SJSA1 (cell line): ENCODE measurements at places on chromosomes 2 and 18. TPM values are rescaled to one million over a fixed set of nuclear protein-coding genes. Genes with fewer than 3 reads are reported as not detected.
A peak's percentile ranks its signal among the peaks of the same experiment; 100 is the strongest.

DNA sequence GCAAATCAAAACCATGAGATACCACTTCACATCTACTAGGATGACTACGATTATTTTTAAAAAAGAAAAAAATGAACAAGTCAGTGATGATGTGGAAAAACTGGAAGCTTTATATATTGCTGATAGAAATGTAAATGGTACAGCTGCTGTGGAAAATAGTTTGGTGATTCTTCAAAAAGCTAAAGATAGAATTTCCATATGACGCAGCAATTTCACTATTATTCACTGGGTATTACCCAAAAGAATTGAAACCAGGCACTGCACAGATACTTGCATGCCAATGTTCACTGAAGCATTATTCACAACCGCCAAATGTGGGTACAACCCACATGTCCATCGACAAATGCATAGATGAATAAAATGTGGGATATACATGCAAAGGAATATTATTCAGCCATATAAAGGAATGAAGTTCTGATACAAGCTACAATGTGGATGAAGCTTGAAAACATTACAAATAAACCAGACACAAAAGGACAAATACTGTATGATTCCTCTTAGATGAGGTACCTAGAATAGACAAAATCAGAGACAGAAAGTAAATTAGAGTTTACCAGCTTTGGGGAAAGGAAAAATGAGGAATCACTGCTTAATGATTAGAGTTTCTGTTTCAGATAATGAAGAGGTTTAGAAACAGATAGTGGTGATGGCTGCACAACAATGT, 11.1 kb downstream of the RTTN start:
- no peak for DNase-seq
- no peaks in the 10 kb centered on the region for H3K27me3 ChIP-seq
- peaks cover 76% of the 10 kb centered on the region for H3K36me3 ChIP-seq
- peaks cover 7% of the 10 kb centered on the region for H3K4me1 ChIP-seq
- H3K4me3 ChIP-seq, result no peak overlapping the region

Gene CD28
- not detected in 2 replicates for total RNA-seq

DNA sequence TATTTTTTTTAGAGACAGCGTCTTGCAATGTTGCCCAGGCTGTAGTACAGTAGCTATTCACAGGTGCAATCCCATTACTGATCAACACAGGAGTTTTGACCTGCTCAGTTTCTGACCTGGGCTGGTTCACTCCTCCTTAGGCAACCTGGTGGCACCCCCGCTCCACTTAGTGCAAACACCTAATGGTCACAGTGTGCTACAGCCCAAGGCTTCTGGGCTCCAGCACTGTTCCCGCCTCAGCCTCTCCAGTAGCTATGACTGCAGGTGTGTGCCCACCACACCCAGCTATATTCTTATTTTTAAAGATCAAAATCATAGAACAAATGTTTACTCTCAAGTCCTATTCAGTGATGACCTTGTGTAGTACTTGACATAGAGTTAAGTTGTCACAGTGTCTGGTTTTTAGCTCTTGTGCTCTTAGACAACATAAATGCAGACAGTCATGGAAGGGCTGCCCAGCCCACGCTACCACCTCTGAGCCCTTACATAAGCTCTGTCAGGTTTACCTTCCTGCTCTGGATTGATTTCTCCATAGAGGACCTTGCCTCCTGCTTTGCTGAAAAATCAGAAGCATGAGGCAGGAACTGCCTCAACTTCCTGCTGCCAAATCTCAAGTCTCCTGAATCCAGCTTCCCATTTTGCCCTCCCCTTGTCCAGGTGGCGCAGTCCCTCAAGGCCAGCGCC, 82.2 kb upstream of the SLC1A4 start:
- DNase-seq, result no peak
- no peak overlapping the region for H3K4me3 ChIP-seq
- no peaks in the 10 kb centered on the region for H3K36me3 ChIP-seq
- no peaks in the 10 kb centered on the region for H3K27me3 ChIP-seq
- H3K4me1 ChIP-seq, result no peaks in the 10 kb centered on the region

DNA sequence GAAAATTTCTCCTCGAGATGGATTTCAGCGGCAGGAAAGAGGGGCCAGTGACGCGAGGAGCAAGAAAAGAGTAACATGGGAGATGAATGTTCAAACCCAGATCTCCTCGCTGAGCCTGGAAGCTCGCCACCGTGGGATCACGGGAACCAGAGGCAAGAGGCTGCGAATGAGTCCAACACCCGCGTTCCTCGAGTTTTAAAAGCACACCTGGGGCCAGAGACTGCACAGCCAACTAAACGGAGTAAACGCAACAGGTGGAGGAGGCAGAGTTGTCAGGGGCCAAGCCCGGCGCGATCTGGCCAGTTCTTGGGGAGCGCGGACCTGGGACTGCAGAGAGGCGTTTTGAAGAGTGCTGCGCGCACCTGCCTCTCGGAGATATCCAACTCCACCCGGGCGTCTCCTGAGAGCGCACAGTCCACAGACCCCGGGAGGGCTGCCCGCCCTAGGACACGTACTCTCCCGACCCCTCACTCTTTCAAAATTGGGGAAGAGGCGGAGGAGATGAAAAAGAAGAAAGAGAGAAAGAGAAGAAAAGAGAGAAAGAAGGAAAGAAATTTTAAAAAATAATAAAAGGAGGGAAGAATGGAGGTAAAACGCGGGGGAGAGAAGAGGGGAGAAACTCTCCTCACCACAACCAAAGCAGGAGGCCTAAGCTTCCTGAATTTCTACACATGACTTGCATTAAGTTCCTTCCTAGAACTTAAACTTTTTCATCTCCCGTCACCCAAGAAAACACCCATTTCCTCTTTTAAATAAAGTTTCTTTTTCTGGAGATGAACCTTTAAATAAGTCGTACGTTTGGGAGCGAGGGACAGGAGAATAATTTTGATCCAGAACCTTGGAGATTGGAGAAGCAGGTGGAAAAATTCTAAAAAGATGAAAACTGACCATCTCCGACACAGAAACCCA, 5.3 kb upstream of the PAX3 start:
- no peak overlapping the region for H3K4me3 ChIP-seq
- no peak for DNase-seq
- no peak overlapping the region for H3K27ac ChIP-seq

DNA sequence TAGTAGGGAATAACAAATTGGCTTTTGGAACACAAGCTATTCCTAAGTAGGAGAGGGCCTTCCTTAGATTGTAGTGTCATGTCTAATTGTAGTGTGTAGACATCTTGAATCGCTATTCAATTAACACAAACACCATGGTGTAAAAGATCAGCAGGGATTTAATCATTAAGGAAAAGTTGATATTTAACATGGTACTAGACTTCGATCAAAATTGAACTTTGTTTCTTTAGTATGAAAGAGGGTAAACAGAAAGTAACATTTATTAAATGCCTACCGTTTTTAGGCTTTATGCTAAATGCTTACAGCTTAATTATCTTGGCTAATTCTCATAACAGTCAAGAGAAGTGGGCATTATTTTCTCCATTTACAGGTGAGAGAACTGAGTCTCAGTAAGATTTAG, 37.5 kb upstream of the FIGN start:
- H3K27ac ChIP-seq, result no peak overlapping the region
- H3K4me1 ChIP-seq, result peaks cover 21% of the 10 kb centered on the region
- no peak overlapping the region for H3K4me3 ChIP-seq
- H3K27me3 ChIP-seq, result no peaks in the 10 kb centered on the region
- DNase-seq, result no peak

DNA sequence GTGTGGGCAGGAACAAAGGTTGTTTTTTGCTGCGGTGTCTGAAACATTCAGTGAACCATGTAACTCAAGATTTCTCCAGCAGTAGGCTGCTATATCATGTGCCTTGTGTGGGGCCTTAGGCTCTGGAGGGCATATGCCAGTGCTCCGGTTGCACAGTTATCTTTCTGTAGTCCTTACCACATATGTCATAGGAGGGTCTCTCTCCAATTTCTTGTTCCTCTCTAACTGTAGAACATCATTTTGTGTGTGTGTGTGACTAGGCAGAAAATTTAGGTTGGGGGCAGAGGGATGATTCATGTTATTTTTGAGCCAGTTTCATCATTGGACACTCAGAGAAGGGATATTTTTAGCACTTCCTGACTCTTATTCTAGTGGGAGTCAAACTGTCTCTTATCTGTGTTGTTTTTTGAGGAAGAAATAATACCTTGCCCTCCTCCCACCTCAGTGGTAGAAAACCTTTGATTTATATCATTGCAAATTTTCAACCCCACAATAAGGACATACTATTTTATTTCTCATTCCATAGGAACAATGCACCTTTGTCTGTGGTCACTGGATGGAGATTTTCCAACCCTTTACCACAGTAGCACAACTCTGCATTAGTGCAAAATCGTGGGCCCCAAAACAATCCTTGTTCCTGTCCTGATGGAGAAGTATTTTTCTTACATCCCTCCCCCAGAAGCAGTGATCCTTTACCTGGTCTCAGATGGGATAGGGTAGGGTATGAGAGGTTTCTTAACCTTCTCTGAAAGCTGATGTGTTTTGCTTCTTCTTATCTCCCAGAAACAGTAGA, 113.9 kb downstream of the CCDC74A start:
- no peaks in the 10 kb centered on the region for H3K27me3 ChIP-seq
- no peaks in the 10 kb centered on the region for H3K36me3 ChIP-seq
- no peaks in the 10 kb centered on the region for H3K4me1 ChIP-seq
- no peak for DNase-seq

Gene ERFE
- total RNA-seq, result 8.4 and 14.9 TPM in 2 replicates

Gene OXER1
- total RNA-seq, result not detected in 2 replicates

DNA sequence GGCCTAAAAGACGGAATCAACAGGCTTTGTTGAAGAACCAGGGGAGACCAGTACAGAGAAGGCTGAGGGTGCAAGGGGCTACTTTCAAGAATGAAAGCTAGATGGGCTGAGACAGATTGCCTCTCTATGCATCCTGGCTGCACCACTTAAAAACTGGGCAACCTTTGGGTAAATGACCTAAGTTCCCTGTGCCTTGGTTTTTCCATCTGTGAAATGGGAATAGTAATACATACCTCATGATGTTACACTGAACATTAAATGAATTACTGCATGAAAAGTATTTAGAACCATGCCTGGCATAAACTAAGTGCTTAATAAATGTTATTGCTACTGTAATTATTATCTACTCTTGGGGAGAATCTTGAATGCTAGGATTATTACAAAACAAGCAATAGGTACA, 106.5 kb downstream of the PRKCE start:
- no peaks in the 10 kb centered on the region for H3K36me3 ChIP-seq
- H3K27me3 ChIP-seq, result no peaks in the 10 kb centered on the region
- no peak overlapping the region for H3K4me3 ChIP-seq
- H3K27ac ChIP-seq, result no peak overlapping the region
- H3K4me1 ChIP-seq, result peaks cover 23% of the 10 kb centered on the region

GRCh38 chr2:39470580-39470979, 33.5 kb upstream of the MAP4K3 start:
- no peaks in the 10 kb centered on the region for H3K27me3 ChIP-seq
- H3K4me1 ChIP-seq, result peaks cover 30% of the 10 kb centered on the region
- no peak overlapping the region for H3K4me3 ChIP-seq
- no peak for DNase-seq
- H3K27ac ChIP-seq, result no peak overlapping the region
- no peaks in the 10 kb centered on the region for H3K36me3 ChIP-seq

DNA sequence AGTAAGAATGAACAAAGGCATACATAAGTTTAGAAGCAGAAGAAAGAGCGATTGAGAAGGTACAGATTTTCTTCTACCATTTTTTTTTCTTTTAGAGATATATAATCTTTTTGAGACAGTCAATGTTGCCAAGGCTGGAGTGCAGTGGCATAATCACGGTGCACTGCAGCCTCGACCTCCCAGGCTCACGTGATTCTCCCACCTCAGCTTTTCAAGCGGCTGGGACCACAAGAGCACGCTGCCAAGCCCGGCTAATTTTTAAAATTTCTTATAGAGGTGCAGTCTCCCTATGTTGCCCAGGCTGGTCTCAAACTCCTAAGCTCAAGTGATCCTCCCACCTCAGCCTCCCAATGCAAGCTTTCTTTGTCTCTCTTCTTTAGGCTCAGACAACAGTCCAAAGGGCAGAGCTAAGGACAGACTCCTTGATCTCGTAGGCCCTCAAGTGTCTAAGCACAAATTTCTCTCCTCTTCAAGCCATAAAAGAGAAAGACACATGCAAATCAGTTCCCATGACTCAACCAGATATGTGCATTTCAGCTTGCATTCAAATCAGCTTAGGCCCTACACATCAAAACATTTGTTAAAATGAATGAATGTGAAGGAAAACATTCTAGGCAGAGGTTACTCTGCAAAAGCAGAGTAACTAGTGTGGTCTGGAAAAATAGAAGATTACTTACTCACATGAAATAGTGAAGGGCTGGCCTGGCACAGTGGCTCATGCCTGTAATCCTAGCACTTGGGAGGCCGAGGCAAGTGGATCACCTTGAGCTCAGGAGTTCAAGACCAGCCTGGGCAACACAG, 18.0 kb downstream of the ITSN2 start:
- H3K27ac ChIP-seq, result peak overlapping the region; percentile 37
- H3K36me3 ChIP-seq, result no peaks in the 10 kb centered on the region
- H3K4me1 ChIP-seq, result peaks cover 11% of the 10 kb centered on the region; the same call in 1 of the 2 replicates
- no peaks in the 10 kb centered on the region for H3K27me3 ChIP-seq
- DNase-seq, result peak; percentile 45

GRCh38 chr2:234548695-234549420, 52.0 kb upstream of the ARL4C start:
- no peak overlapping the region for H3K4me3 ChIP-seq
- H3K4me1 ChIP-seq, result peaks cover 22% of the 10 kb centered on the region
- no peaks in the 10 kb centered on the region for H3K27me3 ChIP-seq
- H3K36me3 ChIP-seq, result no peaks in the 10 kb centered on the region
- peak; percentile 11 for DNase-seq

DNA sequence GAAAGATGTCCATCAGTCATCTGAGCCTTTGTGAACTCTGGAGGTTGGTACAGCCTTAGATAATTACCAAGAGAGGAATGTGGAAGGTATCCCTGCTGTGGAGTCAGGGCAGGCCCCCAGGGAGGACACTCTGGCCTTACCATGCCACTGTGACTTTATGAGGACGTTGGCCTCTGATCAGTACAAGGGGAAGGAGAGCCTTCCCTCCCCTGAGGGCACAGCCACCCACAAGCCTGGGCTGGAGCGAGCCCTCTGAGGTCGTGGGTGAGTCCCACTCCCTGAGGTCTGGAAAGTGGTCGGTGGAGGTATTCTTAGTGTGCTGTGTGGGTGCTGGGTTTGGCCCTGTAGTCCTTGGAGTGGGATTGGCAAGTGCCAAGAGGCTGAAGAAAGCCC, 91.6 kb downstream of the STPG4 start:
- H3K27me3 ChIP-seq, result no peaks in the 10 kb centered on the region
- peaks cover 52% of the 10 kb centered on the region for H3K4me1 ChIP-seq
- no peak overlapping the region for H3K4me3 ChIP-seq
- H3K27ac ChIP-seq, result no peak overlapping the region
- peaks cover 35% of the 10 kb centered on the region for H3K36me3 ChIP-seq
- DNase-seq, result no peak

Gene GALNT5
- 1.7 and 2.7 TPM in 2 replicates for total RNA-seq

- H3K4me1 ChIP-seq, result no peaks in the 10 kb centered on the region
- no peak overlapping the region for H3K4me3 ChIP-seq
- no peak overlapping the region for H3K27ac ChIP-seq
- no peaks in the 10 kb centered on the region for H3K36me3 ChIP-seq
- no peaks in the 10 kb centered on the region for H3K27me3 ChIP-seq
These were observed 155.3 kb downstream of the BAZ2B start for GRCh38 chr2:159461076-159461475.

Gene SH2D6
- total RNA-seq, result not detected in 2 replicates

GRCh38 chr2:205483095-205483494, 199.2 kb upstream of the NRP2 start:
- no peak overlapping the region for H3K27ac ChIP-seq
- H3K4me1 ChIP-seq, result peaks cover 8% of the 10 kb centered on the region
- H3K4me3 ChIP-seq, result no peak overlapping the region
- no peaks in the 10 kb centered on the region for H3K36me3 ChIP-seq
- H3K27me3 ChIP-seq, result no peaks in the 10 kb centered on the region
- DNase-seq, result no peak
